ENCODE measurements at places on chromosomes 1 and 21.
A peak's percentile ranks its signal among the peaks of the same experiment; 100 is the strongest.

- no peak for DNase-seq
These were observed 1048.7 kb downstream of the ADGRL2 start for GRCh38 chr1:82849460-82849859.

GRCh38 chr1:162349635-162350330 is 26.9 kb downstream of the SPATA46 start:
- no peak for DNase-seq

DNA sequence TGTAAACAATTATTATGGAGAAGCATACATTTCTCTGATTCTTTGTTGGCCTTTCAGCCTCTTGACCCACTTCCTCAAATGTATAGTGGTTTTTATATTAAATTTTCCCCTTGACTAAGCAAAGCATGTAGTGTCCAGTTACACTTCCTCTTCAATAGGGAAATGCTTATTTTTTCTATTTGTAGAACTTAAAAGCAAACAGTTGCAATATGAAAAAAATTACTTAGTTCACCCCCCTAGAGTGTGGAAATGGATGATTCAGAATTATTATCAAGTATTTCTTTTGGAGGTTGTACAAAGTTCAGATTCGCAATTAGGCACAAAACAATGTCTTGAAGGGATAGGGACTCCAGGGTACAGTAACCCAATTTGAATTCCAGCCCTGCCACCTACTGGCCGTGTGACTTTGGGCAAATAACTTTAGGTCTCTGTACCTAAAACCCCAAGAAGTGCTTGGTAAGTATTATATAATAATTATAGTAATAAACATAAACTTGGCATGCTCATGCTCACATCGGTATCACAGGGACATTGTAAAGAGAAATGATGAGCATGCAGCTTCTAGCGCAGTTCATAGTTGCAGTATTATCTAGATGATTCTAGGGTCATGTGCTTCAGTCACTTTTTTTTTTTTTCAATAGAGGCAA is 28.6 kb upstream of the IFNGR2 start:
- DNase-seq, result peak; percentile 37

GRCh38 chr1:8329439-8329838 is 11.5 kb downstream of the SLC45A1 start:
- no peak for DNase-seq

GRCh38 chr1:189804352-189804751 is 673.3 kb downstream of the BRINP3 start:
- DNase-seq, result no peak

DNA sequence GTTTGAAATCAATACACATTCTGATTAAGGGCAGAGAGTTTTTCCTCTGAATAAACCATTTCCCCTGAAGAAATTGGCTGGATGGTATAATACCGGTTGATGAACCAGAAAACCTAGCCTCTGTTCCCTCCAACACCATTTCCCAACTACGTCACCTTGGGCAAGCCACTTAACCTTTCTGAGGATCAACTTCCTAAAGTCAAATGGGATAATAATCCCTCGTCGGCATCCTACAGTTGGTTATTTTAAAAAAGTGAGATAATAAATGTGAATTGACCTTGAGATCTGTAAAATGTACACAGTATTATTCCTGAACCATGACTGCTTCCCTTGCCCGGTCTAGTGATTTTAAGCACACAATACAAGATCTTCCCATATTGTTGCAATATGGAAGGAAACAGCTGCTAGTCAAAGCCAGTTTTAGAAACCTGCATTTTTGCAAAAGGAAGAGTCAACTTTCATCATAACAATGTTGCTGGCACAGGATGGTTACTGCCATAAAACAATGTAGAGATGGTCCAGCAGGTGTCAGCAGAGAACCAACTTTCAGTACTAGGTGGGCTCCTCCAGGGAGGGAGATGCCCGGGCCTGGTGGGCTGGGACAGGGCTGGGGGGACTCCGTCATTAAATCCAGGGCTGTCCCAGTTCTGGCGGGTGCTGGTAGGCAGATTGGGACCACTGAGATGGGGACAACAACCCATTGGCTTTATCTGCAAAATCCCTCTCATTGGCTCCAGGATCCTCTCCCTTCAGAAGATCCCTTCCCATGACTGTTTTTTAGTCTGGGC is 5.2 kb upstream of the HLX start:
- DNase-seq, result no peak

Data from prostate gland (tissue), 2 donors.